ENCODE measurements at places on chromosomes 13 and 19.

DNA sequence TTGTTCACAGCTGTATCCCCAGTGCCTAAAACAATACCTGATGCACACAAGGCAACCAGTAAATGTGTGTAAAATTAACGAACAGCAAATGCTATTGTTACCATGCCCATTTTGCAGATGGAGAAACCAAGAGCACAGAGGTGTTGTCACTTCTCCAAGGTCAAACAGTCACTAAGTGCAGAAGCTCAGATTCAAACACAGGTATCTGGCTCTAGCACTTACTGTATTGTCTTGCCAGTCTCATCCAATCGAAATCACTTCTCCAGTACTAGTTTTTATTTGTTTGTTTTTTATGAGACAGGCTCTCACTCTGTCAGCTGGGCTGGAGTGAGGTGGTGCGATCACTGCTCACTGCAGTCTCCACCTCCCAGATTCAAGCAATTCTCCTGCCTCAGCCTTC lies 13.7 kb downstream of the PLD3 start:
- no peak for DNase-seq

- DNase-seq, result no peak
Observed at GRCh38 chr13:93108111-93108601, 118.5 kb upstream of the GPC6 start.

GRCh38 chr13:77507931-77508776 lies 27.4 kb upstream of the SCEL start:
- DNase-seq, result no peak

- no peak for DNase-seq
Observed at GRCh38 chr13:110714797-110715394, 1.4 kb downstream of the ING1 start.

DNA sequence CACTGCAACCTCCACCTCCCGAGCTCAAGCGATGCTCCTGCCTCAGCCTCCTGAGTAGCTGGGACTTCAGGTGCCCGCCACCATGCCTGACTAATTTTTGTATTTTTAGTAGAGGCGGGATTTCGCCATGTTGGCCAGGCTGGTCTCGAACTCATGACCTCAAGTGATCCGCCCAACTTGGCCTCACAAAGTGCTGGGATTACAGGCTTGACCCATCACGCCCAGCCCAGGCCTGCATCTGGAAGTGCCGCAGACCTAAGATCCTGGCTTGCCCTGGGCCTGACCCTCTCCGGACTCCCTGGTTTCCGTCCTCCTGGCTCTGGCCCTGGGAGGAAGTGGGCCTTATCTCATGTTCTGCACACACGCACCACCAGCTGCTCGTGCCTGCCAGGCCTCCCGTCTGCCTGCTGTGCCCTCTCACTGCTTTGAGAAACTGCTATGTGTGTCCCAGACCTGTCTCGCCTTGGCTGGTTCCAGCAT lies 4.7 kb upstream of the PTGIR start:
- no peak for DNase-seq
